Activated CD8-positive, alpha-beta memory T cell treated with anti-CD3 and anti-CD28 coated beads, Interleukin-2, amount 10 ng/mL, durations not matched to agents 7 days and 5 days (primary cell): ENCODE measurements at places on chromosomes 1 and 21. TPM values are rescaled to one million over a fixed set of nuclear protein-coding genes. Genes with fewer than 3 reads are reported as not detected.

The GIPC2 gene
- total RNA-seq = 0.38 TPM

The TMPRSS2 gene
- not detected for total RNA-seq

The HEATR1 gene
- total RNA-seq = 57.6 TPM

DNA sequence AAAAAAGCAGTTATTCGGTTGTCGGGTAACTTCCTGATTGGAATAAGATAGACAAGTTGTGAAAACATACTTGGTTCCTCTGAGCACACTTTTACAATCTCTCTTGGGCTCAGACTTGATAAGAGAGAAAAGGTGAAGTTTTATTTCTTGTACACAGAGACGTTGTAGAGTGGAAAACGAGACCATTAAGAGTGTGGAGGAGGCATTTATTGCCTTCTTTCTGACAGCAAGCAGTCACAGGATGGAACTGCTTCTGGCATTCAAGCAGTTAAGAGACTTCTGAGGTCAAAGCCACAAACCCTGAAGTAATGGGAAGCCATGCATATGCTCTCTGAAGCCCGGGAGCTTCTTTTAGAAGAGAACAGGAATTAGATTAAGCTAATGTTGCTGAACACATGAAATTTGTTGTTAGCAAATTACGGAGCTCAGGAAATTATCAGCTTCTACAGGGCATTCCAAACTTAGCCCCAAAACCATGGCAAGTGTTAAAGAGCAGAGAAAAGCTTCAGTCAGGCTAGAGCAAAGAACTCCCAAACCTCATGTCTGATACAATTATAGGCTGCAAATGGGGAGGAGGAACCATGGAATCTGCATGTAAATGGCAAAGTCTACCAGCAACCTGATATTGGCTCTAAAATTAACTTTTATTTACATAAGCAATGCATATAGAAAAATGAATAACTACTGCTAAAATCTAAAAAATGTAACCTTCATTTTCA is 26.0 kb downstream of the S1PR1 start:
- peaks cover 5% of the 10 kb centered on the region for H3K36me3 ChIP-seq
- H3K27ac ChIP-seq = peak overlapping the region; percentile 64
- DNase-seq = peak; percentile 51
- H3K4me3 ChIP-seq = peak overlapping the region; percentile 20
- H3K27me3 ChIP-seq = no peaks in the 10 kb centered on the region
